ENCODE measurements at places on chromosomes 5 and 9.

- no peak for DNase-seq
These were observed 189.4 kb downstream of the MAPKAP1 start for GRCh38 chr9:125517577-125517976.

GRCh38 chr9:25505644-25506043, 172.6 kb downstream of the TUSC1 start:
- DNase-seq: no peak

DNA sequence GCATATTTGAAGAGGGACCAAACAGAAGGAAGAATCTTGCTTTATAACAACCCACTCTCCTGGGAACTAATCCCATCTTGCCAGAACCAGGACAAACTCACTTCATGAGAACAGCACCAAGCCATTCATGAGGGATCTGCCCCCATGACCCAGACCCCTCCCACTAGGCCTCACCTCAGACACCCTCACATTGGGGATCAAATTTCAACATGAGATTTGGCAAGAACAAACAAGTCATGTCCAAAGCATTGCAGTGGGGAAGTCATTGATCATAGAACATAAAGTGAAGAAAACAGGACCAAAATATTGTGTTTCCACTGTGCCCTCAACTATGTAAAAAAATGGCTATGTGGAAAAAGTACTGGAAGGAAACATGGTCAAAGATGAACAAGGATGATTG, 43.9 kb downstream of the MAP1B start:
- DNase-seq: no peak

DNA sequence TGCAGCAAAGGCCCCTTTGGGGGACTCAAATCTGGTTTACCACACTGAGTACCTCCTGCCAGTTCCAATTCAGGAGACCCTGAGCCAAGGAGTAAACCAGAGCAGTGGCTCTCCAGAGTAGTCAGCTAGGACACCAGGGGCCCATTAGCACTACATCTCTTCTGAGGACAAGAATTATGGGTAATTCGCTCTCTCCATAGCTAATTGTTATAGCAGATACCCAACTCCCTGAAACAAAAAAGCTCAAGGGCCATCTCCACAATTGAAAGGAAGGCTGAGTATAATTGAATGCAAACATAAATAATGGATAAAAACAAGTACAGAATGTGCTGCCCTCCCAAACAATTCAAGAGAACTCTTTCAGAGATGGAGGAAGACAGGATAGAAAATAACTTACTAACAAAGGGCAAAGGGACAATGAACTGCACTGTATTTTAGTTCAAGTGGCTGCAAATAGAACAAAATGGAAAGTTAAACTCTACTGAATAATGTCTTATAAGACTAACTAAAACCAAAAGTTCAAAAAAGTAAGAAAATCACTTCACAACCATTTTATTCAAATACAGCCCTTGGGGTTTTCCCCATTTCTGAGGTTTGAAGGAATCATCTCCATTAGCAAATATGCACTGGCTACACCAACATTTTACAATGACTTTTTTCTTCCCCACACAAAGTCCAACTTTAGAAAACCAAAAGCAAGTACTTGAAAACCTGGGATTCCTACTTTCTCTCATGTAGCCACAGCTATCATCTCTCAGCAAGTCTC, 118.8 kb downstream of the SIL1 start:
- DNase-seq: no peak

GRCh38 chr5:155767470-155767869, 559.5 kb upstream of the SGCD start:
- DNase-seq: no peak

GRCh38 chr9:26983340-26983739, 22.1 kb downstream of the LRRC19 start:
- DNase-seq: no peak

DNA sequence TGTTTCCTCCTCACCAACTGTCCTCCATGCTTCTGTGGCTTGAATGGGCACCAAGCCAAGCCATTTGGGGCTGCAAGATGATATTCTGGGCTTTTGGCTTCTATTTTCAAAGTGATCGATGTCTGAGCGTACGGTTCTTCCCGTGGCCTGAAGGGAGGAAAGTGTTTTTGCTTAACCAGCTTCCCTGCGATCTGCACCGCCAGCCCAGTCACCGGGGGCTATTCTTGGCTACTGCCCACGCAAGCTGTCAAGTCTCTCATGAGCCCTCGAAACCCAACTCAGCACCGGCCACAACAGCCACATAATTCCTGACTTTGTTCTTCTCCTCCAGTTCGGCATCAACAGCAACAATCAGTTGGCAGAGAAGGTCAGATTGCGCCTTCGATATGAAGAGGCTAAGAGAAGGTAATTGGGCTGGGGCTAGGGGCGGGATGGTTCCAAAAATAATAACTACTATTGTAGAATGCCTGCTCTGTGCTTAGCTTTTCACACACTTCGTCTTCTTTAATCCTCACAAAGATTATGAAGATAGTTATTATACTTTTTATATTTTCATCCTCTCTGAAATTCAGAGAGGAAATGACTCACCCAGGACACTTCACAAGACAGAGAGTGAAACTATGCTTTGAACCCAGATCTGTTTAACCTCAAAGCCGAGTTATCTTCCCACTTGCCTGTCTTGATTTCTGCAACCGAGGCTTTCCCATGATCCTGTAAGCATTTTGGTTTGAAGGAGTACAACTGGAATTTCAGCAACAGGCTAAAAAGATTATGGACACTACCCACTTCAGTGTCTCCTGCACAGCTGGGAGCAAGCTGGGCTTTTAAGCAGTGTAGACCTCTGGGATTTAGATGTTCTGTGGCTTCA, 76.4 kb upstream of the RARS1 start:
- no peak for DNase-seq

GRCh38 chr9:35705836-35706430, 16.2 kb upstream of the TPM2 start:
- DNase-seq: no peak

DNA sequence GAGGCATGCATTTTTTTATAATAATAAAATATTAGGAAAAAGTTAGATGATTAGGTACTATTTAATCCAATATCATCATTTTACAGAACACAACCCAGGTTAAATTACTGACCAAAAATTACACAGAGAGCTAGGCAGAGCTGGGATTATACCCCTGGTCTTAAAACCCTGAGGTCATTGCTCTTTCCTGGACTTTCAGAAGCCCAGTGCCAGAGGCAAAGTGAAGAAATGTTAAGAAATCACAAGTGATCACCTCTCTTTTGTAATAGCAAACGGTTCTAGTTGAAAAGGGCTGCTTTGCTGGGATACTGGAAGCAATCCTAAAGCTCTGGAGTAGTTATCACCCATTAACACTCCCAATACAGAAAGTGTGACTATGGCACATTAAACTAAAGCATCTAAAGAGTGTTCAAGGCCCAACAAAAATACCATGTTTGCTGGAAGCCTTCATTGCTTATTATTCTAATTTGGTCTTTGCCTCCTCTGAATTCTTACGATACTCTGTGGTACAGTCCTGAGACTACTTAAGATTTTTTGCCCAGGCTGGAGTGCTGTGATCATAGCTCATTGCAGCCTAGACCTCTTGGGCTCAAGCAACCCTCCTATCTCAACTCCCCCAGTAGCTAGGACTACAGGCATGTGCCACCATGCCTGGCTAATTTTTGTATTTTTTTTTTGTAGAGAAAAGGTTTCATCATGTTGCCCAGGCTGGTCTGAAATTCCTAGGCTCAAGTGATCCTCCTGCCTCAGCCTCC, 575.9 kb downstream of the RAB3C start:
- DNase-seq: no peak

GRCh38 chr9:111691672-111692329, 30.4 kb downstream of the GNG10 start:
- DNase-seq: no peak

- DNase-seq: no peak
These were observed 1.4 kb downstream of the TJP2 start for GRCh38 chr9:69175486-69175885.

DNA sequence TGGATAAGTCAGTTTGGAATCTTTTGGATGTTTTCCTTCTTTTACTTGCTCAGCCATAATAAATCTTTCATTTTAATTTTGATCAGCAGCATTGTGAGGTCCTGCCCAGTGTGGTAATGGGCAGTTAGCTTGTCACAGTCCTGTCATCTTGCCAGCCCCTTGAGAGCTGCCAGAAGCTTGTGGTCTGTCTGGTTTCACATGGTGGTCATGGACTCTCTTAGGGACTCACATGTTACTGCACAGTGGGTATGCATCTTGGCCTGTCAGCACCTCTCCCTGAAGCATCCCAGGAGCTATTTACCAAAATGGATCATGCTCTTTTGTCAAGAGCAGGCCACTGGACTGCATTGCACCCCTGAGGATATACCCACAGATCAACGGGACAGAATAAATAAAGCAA, 60.3 kb downstream of the DAPK1 start:
- DNase-seq: no peak
